ENCODE measurements at places on chromosomes 6 and 20.

GRCh38 chr20:49385465-49385864, 97.0 kb downstream of the KCNB1 start:
- no peaks in the 10 kb centered on the region for H3K36me3 ChIP-seq
- DNase-seq, result no peak
- H3K27ac ChIP-seq, result no peak overlapping the region
- no peaks in the 10 kb centered on the region for H3K4me1 ChIP-seq
- no peak overlapping the region for H3K4me3 ChIP-seq

GRCh38 chr6:113884011-113884410, 26.9 kb downstream of the MARCKS start:
- H3K27me3 ChIP-seq, result peaks cover 15% of the 10 kb centered on the region
- no peak overlapping the region for H3K4me3 ChIP-seq
- H3K27ac ChIP-seq, result no peak overlapping the region
- no peak for DNase-seq
- no peaks in the 10 kb centered on the region for H3K4me1 ChIP-seq

DNA sequence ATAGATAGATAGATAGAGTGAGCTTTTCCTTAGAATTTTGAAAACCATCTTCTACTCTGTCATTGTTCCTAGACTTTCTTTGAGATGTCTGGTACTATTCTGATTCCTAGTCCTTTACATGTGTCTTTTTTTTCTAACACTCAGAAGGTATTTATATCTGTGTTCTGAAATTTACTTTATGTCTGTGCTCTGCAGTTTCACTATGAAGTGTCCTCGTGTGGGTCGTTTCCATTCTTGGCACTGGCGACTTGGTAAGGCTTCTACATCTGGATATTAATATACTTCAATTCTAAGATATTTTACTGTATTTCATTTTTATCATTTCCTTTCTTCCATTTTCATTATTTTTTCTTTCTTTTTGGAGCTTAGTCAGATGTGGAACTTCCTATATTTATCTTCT, 87.0 kb downstream of the FHL5 start:
- no peaks in the 10 kb centered on the region for H3K4me1 ChIP-seq
- H3K27me3 ChIP-seq, result peaks cover 6% of the 10 kb centered on the region
- no peaks in the 10 kb centered on the region for H3K36me3 ChIP-seq

DNA sequence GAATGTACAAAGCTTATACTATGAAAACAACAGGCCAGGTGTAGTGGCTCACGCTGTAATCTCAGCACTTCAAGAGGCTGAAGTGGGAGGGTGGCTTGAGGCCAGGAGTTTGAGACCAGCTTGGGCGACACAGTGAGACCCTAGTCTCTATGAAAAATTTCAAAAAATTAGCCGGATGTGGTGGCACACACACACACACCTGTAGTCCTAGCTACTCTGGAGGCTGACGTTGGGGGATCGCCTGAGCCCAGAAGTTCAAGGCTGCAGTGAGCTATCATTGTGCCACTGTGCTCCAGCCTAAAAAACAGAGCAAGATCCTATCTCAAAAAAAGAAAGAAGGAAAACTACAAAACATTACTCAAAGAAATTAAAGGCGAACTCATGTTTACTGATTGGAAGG, 7.3 kb upstream of the ASF1A start:
- H3K4me1 ChIP-seq, result peaks cover 54% of the 10 kb centered on the region
- no peaks in the 10 kb centered on the region for H3K27me3 ChIP-seq
- peaks cover 28% of the 10 kb centered on the region for H3K36me3 ChIP-seq
- no peak overlapping the region for H3K4me3 ChIP-seq
- no peak overlapping the region for H3K27ac ChIP-seq
